ENCODE measurements at places on chromosomes 1 and 21.

DNA sequence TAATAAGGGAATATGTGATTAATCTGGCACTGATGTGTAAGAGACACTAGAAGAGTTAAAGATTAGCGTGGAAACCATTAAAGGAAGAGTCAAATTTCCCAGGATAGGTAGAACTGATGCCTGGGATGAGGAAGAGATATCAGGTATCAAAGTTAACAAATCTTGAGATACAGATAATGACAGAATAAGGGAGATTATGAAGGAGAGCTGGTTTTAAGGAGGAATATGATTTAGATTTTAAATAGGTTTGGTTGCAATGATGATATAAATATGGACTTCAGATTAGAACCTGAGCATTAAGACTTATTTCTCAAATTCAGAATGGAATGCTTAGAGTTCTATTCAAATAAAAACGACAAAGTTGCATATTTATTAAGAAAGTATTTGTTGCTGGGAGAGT lies 26.2 kb downstream of the MAGI3 start:
- no peak for DNase-seq

- no peak for DNase-seq
These were observed 17.0 kb downstream of the CFAP126 start for GRCh38 chr1:161350671-161351070.

DNA sequence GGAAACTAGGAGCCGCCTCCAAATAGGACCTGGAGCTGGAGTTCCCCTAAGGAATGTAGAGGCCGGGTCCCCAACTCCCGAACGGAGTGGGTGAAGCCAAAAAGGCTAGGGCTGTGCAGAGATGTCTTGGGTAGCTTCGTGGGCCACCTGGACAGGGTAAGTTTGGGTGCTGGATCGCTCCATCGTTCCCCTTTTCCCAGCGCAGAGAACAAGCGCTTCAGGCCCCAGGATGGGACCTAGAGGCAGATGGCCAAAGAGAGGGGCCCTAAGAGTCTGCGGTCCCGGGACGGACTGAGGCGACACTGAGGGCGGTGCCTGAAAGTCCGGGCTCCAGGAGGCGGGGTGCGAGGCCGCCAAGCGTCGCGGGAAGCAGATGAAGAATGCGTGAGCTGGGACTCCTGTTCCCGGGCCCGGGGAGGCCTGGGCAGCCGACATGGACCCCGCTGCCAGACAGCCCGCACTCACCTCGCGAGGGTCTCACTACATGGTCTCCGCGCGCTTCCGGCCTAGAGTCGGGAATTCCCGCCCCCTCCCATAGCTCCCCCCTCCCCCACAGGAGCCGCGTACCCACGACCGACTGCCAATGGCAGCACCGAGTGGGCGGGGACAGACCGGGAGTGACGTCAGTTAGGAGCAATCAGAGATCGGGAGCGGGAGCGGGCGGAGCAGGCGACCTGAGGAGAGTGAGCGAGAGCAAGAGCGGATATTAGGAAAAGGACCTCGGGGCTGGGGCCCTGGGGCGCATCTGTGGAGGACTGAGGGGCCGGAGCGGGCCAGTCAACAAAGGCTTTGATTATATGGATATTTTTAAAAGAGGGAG lies at the start of gene SLC39A1:
SLC39A1 (minus strand) TSS at position 508 of the 820 bp plus-strand sequence. CDS start 822 bp downstream, outside the sequence.
- DNase-seq, result peak; percentile 98

DNA sequence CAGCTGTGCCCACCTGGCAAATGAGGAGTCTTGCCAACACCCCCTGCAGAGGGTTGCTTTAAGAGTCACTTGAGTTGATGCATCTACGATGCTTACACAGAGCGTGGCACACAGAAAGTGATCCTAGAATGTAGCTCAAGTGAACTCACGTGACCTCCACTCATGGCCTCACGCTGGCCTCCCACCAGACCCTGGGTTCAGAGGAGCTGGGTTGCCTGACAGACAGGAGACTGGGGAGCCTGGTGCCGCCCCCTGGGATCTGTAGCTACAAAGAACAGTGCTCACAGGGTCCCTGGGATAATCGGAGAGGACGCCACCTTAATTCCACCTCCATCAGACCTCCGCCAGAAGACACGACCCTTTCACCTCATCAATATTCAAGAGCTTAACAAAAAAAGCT lies 81.4 kb upstream of the CASZ1 start:
- no peak for DNase-seq

DNA sequence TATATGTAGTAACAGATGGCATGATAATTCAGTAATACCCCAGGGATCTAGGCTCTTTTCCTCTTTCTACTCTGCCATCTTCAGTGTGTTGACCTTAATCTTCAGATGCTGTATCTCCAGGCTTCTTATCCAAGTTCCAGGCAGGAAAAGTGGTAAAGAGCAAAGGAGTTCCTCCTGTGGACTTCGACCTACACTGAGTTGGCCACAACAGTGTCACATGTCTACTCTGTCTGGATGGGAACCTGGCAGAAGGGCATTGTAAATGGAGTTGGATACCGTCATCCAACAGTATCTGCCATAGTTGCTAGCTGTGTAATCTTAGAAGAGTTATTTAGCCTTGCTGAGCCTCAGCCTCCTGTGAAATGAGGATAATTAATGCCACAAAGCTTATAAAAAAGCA lies 21.9 kb downstream of the IL23R start:
- DNase-seq, result no peak

GRCh38 chr1:68233202-68233601 lies 879 bp upstream of the WLS start:
- no peak for DNase-seq

GRCh38 chr1:205561501-205562203 lies 57.2 kb downstream of the CDK18 start:
- DNase-seq, result no peak

DNA sequence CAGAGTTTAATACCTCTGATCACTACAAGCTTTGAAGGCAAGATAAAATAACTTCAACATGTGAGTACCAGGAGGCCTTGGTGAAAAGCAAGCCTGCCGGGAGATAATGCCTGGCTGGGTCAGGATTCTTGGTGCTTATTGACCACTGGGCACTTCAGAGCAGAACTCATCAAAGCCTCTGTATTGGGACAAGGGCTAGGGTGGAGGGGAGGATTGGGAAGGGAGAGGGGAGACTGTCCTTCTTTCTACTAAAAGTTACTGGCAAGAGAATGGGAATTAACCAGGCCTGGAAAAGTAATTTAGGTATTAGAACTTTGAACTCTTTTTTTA lies 35.2 kb downstream of the NEK2 start:
- no peak for DNase-seq

DNA sequence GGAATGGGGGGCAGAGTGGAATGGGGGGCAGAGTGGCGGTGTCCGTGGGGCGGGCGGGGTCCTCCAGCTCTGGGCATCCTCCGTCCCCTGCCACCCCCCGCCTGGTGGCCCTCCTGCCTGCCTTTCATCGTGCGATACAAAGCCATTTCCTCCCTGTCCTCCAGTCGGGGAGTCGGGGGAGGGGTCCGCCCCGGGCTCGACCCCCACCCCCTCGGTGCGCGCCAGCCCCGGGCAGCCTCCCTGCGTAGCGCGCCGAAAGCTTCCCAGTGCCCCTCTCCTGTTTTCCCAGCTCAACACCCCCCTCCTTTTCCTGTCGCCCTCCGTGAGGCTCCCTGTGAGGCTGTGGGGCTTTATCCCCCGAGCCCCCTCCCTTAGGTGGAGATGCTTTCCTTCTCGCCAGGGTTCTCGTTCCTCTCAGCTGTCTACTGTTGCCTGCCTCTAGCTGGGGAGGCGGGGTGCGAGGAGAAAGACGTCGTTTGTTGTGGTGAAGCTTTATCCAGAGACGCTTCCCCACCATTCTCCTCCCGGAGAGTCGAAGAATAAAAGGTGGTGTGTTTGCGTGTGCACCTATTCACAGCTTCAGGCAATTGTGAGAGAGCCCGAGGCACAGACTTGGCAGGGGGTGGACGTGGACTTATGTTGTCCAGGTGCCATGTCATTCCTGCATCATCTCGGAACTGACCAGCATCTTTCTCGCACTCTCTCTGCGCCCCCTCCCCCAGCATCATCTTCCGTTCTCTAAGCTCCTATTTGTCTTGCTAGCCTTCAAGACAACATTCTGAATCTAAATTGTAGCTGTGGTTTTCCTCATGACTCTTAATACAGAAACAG lies 848 bp downstream of the DNM3 start:
- DNase-seq, result peak; percentile 69

DNA sequence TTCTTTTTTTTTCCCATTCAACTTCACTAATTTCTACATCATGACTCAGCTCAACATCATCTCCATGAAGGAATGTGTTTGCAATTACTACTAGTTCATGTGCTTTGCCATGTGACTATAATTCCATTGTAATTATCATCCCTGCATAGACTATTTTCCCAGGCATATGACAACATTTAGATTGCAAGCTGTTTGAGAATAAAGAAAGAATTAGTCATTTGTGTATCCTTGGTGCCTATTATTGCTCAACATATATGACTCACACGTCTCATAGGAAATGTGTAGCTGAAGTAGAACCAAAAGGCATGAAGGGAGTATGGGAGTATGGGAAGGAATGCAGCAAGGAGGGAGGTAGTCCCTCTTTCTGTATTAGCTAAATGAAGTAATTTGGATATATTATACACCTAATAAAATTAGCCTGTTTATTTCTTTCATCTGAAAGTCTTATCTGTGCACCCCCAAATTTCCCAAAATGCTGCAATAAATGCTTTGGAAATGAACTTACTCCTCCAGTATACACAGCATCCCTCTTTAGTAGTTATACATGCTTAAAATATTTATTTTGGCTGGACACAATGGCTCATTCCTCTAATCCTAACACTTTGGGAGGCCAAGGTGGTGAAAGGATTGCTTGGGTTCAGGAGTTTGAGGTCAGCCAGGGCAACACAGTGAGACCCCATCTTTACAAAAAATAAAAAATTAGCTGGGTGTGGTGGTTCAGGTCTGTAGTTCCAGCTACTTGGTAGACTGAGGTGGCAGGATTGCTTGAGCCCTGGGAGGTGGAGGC lies 316.9 kb upstream of the ADGRL4 start:
- no peak for DNase-seq

DNA sequence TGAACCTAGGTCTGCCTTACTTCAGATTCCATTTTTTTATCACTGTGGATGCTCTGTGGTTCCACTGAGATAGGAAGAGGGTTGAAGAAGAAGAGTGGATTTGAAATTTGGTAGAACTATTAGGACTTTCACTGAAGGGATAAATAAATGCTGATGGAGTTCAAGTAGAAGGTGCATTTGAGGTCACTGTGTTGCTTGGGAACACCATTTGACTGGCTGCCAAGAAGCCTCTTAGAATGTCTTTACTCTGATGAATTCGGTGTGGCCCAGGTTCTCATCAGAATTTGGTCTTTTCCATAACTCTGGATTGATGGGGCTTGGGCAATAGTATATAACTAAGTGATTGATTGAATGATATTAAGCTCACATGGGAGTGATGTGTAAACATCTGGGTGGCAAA lies 11.9 kb downstream of the XPR1 start:
- DNase-seq, result peak; percentile 16

DNA sequence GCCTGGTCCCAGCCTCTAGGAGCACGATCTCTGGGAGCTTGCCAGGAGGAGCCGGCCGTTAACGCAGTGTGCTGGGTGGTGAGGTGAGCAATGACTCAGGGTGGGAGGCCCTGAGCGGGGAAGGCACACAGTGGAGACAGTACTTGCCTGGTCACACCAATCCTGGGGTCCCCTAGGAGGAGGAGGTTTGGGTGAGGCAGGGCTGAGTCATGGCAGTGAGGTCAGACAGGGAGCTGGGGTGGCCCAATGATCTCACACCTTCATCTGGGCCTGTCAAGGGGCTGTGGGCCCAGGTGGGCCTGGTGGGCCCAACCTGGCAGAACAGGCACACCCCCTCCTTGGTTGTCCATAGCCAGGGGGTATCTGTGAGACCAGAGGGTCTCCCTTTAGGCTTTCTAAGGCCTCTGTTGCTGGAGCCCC lies 8.6 kb upstream of the EDN2 start:
- DNase-seq, result no peak

DNA sequence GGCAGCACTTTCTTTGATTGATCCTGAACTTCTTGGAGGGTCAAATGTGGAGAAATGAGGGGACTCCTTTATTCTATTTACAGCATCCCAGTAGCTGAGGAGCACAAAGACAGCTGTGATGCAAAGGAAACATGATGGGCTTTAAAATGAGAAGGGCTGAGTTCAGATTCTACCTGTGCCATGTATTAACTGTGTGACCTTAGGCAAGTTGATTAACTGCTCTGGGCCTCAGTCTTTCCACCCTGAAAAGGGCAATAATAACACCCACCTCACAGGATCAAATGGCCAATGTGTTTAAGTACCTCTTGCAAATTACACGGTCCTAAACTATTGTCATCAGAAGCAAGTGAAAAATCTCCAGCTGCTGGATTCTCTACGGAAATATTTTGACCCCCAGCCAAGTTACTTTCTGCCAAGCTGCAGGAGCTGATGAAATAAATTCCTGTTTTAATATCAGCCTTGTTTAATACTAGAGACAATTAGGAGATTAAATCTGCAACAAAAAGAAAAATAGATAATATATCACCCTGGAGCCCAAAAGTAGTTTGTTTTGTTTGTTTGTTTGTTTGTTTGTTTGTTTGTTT lies 15.7 kb downstream of the TMEM81 start:
- no peak for DNase-seq

DNA sequence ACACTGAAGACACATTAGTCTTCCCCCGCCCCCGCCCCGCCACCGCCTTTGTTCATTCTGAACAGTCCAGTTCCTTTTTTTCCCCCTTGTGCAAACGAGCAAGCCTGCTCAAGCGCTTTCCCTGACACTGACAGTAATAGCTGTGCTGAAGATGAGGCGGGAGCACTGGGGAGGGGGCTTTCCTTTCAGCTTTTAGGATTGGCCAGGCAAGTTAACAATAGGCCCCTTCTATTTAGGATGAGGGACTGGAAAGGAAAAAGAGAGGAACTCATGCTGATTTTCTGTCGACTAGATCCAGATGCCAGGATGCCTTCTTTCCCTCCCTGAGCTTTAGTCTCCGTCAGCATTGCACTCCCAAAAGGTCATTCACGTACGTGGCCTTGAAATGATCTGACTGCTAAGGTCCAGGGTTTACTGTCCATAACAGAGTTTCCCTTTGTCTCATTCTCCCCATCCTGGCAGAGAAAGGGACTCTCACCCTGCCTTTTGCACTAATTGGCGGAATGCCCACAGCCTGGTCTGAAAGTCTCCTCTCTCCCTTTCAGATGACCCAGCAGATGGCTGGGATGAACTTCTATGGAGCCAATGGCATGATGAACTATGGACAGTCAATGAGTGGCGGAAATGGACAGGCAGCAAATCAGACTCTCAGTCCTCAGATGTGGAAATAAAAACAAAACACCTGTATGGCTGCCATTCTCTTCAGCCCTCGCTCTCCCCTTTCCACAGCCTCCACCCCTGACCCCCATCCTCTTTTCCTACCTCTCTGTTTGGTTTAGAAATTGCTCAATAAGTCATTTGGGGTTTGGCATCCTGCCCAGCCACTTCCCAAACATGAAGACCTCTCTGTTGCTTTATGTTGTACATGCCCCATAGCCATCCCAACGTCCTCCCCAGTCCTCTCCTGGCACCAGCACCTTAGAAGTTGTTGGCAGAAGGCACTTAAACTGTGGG lies 28.6 kb upstream of the ZFP69B start:
- DNase-seq, result peak; percentile 72

DNA sequence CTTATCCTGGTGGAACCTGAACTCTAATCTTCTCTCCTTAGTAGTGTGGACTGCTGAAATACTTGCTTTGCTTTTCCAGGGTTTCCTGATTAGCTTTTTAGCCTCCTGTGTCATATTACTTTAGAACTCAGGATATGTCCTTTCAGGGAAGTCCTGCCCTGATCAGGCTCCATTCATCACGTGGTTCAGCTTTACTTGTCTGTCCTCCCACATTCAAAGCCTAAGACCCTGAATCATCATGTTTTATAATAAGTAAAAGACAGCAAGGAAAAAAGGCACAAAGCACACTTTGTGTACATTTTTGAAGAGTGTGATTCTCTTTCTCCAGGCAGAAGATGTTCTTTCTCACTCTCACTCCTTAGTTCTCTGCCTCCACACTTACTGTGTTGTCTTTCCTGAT lies 70.6 kb downstream of the PATJ start:
- DNase-seq, result no peak

GRCh38 chr1:44839576-44839975 lies 3.5 kb downstream of the PTCH2 start:
- DNase-seq, result no peak
